ENCODE measurements at places on chromosomes 6 and 20.

GRCh38 chr6:169647637-169648036 lies 54.2 kb downstream of the WDR27 start:
- DNase-seq: no peak

GRCh38 chr20:46139908-46140482 lies 21.9 kb downstream of the CD40 start:
- no peak for DNase-seq

DNA sequence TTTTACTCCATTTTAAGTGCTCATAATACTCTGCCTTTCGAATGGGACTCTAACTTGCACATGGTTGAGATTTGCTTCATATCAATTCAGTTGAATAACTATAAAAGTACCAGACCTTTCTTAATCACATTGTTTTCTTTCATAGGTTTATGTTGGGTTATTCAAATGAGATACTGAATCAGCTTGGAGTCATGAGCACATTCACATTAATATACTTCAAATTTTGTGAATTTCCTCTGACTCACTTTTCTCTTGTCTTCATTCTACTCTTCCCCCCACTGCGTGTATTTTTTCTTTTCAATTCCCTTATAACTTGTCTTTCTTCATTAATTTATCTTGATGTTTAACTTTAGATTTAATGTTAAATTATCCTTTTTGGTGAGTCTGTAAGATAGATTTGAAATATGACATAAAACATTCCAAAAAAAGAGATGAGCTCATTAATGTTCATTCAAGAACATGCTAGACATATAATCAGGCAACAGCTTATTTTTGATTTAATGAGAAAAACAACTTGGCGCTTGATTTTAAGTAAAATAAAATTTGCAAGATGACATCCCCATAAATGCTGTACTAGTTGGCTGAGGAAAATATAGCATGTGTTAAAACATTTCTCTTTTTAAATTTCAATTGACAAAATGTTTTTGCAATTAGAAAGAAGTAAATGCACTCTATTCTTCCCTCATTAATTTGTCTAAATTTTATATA lies 736.0 kb downstream of the CD109 start:
- DNase-seq: no peak

DNA sequence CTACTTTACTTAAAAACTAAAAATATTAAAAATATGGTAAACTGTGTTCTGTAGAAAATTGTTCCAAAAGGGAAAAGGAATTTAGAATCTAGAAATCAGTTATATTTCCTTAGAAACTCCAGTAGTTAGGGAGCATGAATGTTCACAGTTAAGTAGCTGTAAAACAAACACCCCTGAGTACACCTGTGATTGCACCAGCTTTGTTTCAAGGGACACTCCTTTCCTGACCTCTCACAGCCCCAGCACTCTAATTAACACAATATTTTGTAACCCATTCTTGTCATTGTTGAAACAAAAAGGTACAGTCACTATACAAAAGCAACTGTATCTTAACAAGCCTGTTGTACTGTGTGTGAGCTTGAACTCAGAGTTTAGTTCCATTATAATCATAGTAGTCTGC lies 72.3 kb downstream of the NCOA7 start:
- no peak for DNase-seq

GRCh38 chr6:73832313-73832712 lies 136.3 kb downstream of the CD109 start:
- no peak for DNase-seq

GRCh38 chr6:1657771-1658165 lies 48.1 kb downstream of the FOXC1 start:
- no peak for DNase-seq

- DNase-seq: no peak
Observed at GRCh38 chr6:44731485-44732095, 344.1 kb downstream of the CDC5L start.

- no peak for DNase-seq
Observed at GRCh38 chr6:14734416-14735340, 511.2 kb upstream of the JARID2 start.

DNA sequence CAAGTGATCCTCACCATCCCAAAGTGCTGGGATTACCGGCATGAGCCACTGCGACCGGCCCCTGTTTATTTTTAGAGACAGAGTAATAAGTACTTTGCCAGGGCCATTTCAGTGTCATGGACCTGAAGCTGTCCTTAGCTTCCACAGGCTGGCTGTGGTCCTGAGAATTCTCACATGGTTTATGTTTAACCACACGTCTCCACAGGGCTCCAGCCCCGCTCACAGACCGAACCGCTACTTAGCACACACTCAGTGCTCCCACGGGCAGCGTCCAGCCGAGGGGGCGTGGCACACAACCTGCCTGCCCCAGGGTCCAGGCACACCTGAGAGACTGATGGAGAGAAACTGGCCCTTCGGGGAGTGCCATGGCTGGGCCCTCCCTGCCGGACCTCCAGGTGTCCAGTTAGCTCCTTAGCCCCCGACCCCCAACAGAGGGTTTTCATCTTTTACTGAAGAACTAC lies 11.7 kb downstream of the ACSS1 start:
- no peak for DNase-seq

DNA sequence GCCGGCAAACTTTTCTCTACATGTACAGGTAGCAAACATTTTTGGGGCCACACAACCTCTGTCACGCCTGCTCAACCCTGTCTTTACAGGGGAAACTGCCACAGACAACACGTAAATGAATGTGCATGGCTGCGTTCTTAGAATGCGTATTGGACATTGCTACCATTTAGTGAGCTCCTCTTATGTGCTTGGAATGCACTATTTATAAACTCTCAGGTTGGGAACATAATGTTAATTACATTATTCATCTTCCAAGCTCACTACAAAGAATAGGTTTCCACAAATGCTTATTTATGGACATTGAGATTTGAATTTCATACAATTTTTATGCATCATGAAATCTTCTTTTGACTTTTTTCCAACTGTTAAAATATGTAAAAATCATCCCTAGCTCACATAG lies 92.0 kb upstream of the RPS6KA2 start:
- no peak for DNase-seq

DNA sequence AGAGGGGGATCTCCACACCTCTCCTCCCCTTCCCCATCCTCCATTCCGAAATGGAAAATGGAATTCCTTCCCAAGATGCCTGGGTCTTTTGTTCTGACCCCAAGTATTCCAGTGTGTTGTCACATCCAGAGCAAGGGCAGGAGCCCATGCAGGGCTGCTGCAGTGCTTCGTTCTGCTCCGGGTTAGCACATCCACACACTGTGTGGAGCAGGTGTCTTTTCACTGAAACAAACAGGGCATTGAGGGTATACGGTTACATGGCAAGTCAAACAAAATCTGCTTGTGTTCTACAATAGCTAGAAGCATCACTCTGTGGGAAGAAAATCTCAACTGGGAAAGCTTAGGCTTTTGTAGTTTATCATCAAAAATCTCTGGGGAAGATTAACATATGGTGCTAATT lies 56.9 kb downstream of the LYRM2 start:
- DNase-seq: no peak

DNA sequence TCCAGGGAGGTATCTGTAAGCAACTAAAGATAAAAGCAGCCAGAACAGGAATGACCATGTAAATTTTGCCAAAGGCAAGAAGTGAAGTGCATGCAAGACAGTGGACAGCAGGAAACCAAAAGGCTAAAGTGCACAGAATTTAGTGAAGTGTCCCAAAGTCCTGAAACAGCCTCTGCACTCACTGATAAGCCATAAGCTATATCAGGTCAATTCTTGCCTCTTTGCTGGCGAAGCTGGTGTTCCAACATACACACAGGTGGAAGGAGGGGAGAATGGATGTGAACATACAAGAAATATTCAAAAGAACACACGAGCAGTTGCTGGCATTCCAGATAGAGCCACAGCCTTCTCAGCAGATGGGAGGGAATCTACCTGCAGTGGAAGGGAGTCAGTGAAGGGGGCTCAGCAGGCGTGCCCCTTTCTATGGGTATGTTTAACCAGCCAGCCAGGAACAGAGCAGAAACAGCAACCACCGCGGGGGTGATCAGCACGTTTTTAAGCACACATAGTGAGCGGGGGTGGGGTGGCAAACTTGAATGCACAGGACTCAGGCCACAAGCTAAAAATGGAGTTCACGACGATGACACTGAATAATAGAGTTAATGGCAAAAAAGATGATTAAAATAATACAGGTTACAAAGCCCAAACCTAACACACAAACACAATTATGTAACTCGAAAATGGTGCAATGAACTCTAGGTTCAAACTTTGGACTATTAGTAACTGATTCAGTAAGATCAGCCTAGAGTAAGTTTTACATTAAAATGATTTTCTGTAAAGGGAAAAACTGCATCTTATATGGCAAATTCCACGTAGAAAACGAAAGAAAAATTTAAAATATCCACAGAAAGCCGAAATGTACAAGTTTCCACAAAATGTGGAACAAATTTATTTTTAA lies 1.2 kb downstream of the ECI2 start:
- no peak for DNase-seq

DNA sequence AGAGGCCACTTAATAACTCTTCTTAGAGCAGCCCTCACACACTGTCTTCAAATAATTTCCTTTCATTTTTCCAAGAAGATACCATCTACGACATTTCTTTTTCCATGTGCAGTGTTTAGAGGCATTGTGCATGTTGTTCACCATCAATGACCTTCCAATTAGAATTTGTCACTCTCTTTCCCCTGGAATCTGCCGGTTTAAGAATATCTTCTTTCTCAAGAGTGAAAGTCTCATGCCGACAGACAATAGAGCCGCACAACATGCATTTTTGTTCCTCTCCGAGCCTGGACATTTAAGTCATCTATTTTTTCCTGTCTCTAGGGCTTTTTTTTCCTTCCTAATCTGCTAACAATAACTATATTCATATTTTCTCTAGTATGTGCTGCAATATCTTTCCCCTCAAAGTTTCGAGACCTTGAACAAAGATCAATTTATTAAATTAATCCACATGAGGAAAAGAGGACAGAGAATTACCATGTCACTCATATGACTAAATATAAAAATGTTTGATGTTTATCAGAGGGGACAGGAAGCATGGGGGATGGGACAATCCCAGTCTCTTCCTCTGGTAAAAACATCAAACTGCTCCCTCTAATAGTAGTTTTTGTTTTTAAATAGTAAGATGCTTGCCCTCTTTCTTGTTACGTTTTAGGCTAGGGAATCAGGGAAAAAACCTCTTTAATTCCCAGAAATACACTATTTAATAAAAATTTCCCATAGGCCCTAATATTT lies 893.4 kb downstream of the C6orf118 start:
- DNase-seq: no peak

DNA sequence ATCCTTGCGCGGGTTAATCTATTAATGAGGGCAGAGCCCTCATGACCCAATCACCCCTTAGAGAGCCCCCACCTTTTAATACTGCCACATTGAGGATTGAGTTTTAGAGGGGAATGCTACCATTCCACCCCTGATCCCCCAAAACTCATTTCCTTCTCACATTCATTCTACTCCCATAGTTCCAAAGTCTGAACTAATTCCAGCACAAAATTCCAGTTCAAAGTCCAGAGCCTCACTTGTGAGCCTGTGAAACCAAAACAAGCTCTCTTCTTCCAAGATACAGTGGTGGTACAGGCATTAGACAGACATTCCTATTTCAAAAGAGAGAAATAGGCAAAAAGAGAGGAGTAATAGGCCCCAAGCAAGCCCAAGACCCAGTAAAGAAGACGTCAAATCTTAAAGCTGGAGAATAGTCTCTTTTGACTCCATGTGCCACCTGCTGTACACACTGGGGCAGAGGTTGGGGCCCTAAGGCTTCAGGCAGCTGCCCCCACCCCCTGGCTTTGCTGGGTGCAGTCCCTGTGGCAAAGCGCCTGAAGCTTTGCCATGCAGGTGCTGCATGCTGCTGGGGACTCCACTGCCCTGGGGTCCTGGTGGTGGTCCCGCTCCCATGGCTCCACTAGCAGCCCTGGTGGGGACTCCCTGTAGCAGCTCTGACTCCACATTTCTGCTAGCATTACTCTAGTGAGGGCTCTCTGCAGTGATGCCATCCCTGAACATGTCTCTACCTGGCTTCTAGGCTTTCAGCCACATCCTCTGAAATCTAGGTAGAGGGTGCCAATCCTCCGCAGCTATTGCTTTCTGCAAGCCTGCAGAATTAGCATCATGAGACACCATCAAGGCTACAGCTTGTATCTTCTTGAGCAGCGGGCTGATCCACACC lies 41.3 kb downstream of the RSPH3 start:
- no peak for DNase-seq

GRCh38 chr20:10551732-10552724 lies 116.9 kb downstream of the SLX4IP start:
- DNase-seq: no peak

- no peak for DNase-seq
Observed at GRCh38 chr6:50097966-50098640, 48.4 kb upstream of the DEFB112 start.

- DNase-seq: no peak
Observed at GRCh38 chr6:167966540-167966905, 30.9 kb upstream of the KIF25 start.

GRCh38 chr6:33699131-33699530 lies 12.4 kb downstream of the UQCC2 start:
- no peak for DNase-seq

- no peak for DNase-seq
Observed at GRCh38 chr6:161169035-161169434, 104.8 kb downstream of the AGPAT4 start.

- no peak for DNase-seq
Observed at GRCh38 chr6:37872373-37872745, 52.8 kb downstream of the ZFAND3 start.

GRCh38 chr6:39498096-39498495 lies 175.6 kb upstream of the KCNK16 start:
- DNase-seq: no peak

DNA sequence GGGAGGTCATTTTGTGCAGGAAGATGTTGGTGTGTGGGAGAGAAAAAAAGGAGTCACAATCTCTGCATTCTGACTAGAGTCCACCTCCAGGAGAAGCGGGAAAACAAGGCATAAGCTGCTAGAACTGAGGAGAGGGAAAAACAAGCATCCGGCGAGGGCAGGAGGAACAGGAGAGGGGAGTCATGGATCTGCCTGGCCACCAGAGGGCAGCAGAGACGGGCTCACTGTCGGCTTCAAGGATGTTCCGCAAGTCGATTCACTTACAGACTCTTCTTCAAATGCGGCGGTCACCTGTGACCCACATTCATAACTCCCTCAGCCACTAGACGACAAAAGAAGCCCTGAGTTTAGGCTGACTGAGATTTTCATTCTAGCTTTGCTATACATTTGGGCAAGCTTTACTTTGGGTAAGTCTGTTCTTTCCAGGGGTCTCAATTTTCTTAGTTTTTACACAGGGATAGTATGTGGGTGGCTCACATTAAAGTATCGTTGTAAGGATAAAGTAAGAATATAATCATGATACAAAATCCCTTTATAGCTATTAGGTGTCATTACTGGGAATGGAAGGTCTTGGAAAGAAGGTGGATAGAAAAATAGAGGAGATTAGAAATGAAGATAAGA lies 6.6 kb upstream of the BTNL2 start:
- peak; percentile 77 for DNase-seq

All from activated CD4-positive, alpha-beta T cell treated with anti-CD3 and anti-CD28 coated beads, Interleukin-2, amount 50 U/mL, for 24 hours (primary cell).